ENCODE measurements at places on chromosomes 7 and 10.

DNA sequence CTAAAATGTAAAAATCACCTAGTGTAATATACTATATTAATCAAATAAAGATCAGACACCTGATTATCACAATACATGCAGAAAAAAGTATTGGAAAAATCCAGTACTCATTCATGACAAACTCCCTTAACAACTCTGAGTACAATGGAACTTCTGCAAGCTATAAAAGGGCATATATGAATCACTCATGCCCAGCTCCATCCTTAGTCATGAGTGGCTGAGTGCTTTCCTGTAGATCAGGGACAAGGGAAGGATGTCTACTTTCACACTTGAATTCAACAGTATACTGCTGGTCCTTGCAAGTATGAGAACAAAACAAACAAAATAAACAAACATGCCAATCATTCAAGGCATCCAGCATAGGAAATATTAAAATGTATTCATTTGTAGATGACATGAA lies 116.5 kb downstream of the ADARB2 start:
- DNase-seq: no peak

- DNase-seq: no peak
Measured at GRCh38 chr7:64838691-64839090, 44.5 kb downstream of the ZNF138 start.

GRCh38 chr7:134101716-134102115 lies 25.4 kb upstream of the LRGUK start:
- no peak for DNase-seq

DNA sequence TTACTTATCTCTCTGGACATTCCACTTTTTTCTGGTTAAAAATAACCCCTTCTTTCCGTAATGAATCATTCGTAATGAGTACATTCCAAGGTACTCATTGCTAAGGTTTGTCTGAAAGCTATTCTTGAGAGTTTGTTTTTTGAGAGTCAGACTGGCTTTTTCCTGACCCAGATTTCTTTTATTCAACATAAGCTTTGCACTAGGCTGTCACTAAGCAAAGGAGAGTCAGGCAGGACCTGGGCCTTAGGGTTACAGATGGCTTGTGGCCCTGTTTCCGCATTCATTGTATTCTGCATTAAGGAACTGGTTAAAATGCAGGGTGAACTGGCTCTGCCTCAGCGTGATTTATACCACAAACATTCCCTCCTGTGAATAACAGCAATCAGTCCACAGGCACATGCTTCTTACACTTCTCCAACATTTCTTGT lies 84.1 kb downstream of the POM121L12 start:
- DNase-seq: no peak

- DNase-seq: no peak
Measured at GRCh38 chr7:113247198-113247597, 128.8 kb upstream of the SMIM30 start.

- no peak for DNase-seq
Measured at GRCh38 chr10:76433161-76434005, 1002.0 kb downstream of the LRMDA start.

- DNase-seq: no peak
Measured at GRCh38 chr10:73920089-73920488, 9.2 kb downstream of the PLAU start.

DNA sequence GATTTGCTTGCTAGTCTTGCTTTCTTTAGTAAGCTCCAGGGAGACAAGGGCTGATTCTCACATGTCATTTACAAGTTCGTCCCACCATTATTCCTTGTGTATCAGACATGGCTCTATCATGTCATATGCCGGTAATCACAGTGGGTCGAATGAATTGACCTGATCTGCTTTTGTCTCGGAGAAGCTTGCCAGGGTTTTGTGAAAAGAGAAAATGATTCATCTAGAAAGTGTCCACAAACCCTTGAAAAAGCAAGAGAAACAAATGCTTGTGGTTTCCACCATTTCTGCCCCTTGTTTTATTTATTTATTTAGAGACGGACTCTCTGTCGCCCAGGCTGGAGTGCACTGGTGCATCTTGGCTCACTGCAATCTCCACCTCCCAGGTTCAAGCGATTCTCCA lies 278.5 kb downstream of the TCF7L2 start:
- no peak for DNase-seq

DNA sequence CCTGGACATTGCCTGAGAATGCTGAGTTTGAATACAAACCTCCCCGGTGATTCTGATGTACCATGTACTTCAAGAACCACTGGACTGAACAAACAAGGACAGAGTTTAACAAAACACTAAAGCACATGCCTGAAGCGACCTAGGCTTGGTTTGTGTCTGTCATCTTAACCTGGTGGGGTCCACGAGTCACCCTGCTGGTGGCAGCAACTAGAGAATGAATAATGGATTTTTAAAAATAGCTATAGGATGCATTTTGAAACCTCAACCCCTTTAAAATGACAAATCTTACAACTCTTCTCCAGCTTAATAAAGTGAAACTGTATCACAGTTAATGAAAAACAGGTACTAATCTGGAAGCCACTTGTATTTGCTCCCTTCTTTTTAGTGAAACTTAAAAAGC lies 25.2 kb downstream of the CDHR3 start:
- DNase-seq: no peak

DNA sequence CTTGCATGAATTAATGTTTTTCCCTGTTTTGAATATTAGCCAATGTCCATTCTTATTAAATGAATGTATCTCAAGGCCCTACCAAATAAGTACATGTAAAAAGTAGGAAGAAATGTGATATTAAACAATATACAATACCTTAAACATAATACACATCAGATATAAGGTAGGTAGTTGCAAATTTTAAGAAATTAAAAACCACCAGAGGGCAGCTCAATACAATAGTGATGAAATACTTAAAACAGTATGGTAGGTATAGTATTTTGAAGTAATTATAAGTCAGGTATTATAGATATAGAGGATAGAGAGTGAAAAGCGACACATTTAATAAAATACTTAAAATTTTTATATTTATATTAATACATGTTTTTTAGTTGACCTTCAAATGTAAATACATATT lies 43.6 kb upstream of the CDK14 start:
- DNase-seq: no peak

DNA sequence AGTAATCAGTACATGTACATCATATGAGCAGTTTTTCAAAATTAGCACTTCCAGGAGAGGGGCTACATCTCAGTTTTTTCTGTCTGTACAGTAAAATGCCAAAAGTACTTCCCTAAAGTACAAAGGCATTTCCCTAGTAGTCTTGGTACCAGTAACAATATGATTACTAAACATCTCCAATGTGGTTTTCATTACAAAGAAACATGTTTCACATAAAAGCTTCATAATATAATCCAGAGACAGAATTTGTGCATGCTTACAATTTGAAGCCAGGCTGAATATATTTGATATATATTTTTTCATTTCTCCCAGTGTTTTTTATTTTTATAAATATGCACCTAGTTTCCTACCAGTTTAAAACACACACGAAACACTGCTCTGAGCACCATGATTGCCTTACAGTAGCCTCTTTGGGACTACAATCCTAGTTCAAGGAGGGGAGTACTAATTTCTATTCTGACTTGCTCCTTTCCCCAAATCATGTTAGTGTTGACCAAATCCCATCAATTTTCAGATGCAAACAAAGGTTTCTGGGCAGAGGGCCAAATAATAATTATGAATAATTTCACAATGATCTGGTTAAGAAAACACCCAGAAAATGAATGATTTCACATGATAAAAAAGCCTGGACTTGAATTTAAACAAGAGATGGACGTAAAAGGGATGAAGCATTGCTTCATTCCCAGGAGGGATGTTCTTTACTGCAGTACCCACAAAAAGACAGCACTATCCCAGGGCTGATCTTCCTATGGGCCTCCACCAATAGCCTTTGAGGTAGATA lies 201.3 kb downstream of the SLC25A13 start:
- DNase-seq: no peak

GRCh38 chr7:7138897-7139296 lies 43.4 kb upstream of the C1GALT1 start:
- DNase-seq: no peak

DNA sequence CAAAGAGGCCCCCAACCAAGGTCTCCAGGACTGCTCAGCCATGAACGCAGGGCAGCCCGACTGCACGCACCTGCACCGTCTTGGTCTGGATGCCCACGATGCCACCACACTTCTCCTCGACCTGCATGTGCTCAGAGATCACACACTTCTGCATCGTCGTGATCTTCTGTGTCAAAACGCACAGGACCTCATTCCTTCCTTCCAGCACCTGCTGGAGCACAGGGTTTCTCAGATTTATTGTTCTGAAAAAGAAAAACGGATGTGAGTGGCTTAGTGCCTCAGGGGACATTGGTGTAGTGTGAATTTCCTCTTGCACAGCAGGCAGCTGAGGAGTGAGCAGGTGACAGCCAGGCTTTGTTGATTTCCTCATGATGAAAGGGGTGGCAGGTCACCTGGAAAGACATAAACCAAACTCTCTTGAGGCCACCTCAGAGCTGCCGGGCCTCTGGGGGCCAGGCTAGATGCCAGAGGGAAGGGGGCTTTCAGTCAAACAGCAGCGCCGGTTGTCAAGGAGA lies 38.2 kb downstream of the GSDME start:
- DNase-seq: no peak

GRCh38 chr10:69847883-69848282 lies 46.2 kb downstream of the COL13A1 start:
- DNase-seq: no peak

GRCh38 chr7:116185450-116185849 lies 24.9 kb upstream of the TES start:
- DNase-seq: no peak

DNA sequence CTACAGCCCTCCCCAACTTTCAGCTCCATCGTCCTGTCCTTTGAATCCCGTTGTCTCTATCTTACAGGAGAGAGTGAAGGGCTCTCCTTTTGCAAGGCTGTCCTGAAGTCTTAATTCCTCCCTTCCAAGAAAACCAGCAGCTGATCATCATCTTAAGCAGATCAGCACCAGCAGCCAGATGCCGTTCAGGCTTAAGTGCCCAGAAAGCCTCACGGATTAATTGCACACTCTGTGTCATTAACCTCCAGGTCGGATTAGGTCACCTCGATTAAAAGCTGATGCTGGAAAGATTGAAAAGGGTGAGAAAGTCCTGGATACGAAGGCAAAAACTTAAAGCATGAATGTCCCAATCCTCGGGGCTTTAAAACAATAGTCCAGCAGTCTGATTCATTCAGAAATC lies 24.8 kb upstream of the ADARB2 start:
- DNase-seq: no peak

GRCh38 chr10:115903845-115904244 lies 369.2 kb downstream of the GFRA1 start:
- no peak for DNase-seq

- DNase-seq: no peak
Measured at GRCh38 chr7:55191926-55192692, 173.0 kb upstream of the LANCL2 start.

DNA sequence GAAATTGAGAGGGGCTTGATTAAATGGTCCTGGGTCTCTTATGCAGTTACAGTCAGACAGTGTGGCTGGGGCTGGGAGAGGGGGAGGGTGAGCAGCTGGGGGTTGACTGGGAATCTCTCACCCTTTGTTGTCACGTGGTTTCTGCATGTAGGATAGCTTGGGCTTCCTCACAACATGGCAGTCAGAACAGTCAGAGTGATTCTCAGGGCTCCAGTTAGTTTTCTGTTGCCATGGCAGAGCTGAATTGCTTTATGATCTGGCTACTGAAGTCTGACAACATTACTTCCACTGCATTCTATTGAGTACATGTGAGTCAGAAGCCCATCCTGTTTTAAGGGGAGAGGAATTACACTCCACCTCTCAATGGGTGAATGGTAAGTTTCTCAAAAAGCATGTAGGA lies 102.7 kb downstream of the WDR11 start:
- no peak for DNase-seq

DNA sequence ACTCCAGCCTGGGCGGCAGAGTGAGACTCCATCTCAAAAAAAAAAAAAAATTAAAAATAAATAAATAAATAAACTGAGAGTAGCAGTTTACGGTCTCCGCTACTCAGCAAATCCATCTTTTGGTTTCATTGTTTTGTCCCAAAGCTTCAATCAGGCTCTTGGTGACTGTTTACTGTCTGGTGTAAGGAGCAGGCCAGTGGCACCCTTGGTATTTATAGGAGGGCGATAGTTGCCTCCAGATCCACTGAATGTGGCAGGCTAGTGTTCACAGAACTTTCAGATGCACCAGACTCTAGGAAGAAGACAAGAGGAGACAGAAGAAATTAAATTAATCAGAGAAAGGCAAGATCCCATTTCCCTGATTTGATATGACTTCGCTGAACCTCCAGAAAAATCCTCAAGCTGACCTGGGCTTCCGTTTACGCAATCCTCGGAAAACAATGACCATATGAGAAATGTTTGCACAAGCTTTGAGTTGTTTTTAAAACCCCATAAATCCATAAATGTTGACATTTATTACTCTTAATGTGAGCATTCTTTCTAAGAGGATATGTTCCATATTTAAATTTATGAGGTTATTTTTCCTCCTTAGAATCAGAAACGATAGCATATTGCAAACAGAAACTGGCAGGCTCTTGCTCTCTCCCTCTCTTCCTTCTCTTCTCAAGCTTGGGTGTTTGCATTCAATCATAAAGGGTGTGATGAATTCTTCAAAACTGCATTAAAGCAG lies 7.1 kb upstream of the MUC3A start:
- no peak for DNase-seq

DNA sequence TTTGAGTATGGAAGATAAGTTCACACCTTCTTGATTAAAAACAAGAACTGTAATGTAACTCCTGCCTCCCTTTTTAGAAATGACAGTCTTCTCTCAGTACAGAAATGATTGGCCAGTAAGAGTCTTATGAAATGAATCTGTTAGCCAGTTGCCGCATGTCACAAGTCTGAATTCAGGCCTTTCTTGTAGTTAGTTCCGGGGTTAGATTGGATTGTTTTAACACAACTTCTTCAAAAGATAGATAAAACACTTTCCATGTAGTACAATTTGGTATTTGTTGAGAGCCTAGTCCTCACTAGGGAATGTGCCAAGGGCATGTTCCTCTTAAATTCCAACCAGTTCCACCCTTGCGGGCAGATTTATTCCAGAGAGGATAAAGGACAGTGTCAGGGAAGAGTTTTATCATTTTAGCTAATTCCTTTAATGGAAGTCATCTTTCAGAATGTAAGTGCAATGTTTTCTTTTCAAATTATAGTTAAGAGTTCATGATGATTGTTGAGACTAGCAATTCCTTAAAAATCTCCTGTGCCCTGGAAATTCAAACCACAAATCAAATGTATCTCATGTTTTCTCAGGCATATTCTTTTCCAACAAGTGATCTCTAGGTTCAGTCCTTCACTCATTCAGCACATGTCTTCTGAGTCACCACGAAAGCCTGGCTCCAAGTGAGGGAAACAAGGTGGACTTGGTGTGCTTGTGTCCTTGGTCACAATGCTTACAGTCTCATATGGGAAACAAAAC lies 4.1 kb downstream of the FHIP2A start:
- no peak for DNase-seq

- DNase-seq: no peak
Measured at GRCh38 chr10:94200146-94200837, 162.4 kb downstream of the NOC3L start.

GRCh38 chr10:28171468-28172222 lies 131.2 kb downstream of the MPP7 start:
- DNase-seq: no peak

- DNase-seq: no peak
Measured at GRCh38 chr10:7186387-7187018, 224.3 kb downstream of the SFMBT2 start.

Data from T-helper 17 cell (primary cell).